GM19239 (cell line): ENCODE measurements at places on chromosomes 7 and 10.

DNA sequence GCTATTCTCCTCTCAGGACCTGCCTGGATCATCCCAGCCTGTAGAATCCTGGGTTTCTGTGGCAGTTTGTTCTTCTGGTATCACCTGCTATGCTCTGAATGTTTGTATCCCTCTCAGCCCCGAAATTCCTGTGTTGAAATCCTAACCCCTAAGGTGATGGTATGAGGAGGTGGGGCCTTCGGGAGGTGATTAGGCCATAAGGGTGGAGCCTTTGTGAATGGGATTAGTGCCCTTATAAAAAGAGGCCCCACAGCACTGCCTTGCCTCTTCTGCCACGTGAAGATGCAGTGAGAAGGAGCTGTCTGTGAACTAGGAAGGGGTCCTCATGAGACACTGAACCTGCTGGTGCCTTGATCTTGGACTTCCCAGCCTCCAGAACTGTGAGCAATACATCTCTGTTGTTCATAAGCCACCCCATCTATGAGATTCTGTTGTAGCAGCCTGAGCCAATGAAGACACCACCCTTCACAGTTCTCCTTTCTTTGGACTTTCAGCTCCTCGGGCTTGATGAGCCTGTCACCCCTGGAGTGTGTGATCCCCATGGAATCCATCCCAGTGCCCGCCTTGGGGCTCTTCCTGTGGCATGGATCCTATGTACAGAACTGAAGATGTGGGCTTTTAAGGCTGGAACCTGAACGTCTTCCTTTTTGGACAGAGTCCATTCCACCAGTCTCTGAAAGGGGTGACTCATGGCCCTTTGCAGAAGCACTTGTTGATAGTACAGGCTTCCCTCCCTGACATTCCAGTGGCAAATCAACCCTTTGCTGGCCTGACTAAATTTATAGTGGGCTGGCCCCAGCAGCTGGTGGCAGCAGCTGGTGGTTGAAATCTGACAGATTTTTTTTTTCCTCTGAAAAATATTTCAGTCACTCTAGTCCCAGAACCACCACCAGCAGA is 138.0 kb downstream of the TACC2 start:
- DNase-seq, result no peak

DNA sequence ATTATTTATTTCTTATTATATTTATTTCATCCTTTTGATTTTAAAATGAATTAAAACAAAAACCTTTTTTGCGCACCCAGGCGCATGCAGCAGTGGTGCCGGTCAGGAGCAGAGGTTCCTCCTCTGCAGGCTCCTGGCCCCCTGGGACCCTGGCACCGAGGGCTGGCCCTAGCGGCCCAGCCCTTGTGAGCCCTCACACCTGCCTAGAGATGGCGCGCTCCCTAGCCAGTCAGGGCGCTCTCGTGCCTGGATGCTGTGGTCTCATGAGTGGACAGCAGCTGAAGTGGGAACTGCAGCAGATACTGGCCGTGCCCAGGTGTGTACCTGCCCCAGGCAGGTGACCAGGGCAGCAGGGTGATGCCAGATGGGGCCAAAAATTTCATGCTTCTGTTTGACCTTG is 13.8 kb downstream of the RET start:
- DNase-seq, result no peak

DNA sequence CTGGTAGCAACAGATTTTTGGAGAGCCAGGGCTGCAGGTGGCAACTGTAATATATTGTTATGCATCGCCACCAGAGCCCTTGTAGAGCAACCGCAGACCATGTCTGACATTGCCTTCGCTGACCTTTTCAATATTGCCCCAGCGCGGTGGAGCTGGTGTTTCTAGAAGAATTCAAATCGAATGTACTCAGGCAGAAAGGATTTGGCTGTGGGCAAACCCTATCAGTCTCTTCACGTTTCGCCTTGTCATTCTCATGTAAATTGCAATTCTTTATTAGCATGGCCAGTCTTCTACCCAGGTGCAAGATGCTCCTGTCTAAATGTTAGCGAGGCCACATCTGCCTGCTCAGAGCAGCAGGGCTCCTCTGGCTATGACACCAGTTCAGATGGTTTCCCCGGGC is 490.2 kb upstream of the AUTS2 start:
- no peak for DNase-seq

- no peak for DNase-seq
These were observed 658.0 kb upstream of the NRG3 start for GRCh38 chr10:81216949-81217348.

- no peak for DNase-seq
These were observed 25.4 kb upstream of the ANK3 start for GRCh38 chr10:60414877-60415585.

GRCh38 chr7:151799506-151799905 is 77.4 kb downstream of the PRKAG2 start:
- DNase-seq, result no peak

DNA sequence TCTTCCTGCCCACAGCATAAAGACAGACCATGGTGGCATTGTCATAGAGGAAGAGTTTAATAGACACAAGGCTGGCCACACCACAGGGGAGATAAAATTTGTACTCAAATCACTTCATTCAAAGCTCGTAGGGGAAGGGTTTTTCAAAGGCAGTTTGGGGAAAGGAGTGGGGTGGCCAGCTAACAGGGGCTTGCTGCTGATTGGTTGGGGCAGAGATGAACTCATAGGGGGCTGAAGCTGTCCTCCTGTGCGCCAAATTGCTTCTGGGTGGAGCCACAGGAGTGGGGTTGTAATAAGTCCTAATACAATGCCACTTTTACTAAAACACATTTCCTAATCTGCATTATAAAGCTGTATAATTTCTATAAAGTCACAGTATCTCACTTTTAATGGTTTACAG is 22.5 kb downstream of the PDZD8 start:
- no peak for DNase-seq

GRCh38 chr7:117135553-117135891 is 182.2 kb downstream of the ST7 start:
- DNase-seq, result no peak

DNA sequence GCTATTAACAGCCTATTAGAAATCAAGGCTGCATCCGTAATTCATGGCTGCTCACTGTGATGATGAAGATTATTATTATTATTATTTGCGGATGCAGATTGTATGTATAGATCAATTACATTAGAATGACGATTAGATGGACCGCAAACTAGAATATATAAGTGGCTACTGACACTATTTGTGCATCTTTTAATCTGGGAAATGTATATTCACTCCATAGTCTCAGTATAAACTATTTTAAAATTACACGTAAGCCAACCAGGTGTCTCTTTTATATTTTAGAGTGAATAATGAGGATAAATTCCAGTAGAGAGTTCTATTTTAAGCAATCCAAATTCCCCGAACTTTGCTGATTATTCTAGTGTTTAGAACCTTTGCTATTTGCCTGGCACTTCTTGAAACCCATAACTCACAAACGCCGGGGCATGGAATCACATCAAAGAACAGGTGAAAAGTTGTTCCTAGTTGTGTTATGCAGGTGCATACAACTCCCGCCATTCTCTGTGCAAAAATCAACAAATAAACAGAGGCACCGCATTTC is 509 bp upstream of the ING3 start:
- DNase-seq, result no peak
